Naive thymus-derived CD8-positive, alpha-beta T cell (primary cell): ENCODE measurements at places on chromosomes 5 and 9.

- peak; percentile 85 for DNase-seq
- H3K36me3 ChIP-seq, result peaks cover 78% of the 10 kb centered on the region
- H3K4me3 ChIP-seq, result peak overlapping the region; percentile 38
- H3K27ac ChIP-seq, result peak overlapping the region; percentile 66
These were observed 52.5 kb downstream of the JADE2 start for GRCh38 chr5:134577796-134578577.

- no peaks in the 10 kb centered on the region for H3K27me3 ChIP-seq
- no peak overlapping the region for H3K27ac ChIP-seq
- H3K36me3 ChIP-seq, result no peaks in the 10 kb centered on the region
These were observed 532.2 kb downstream of the ACTL7B start for GRCh38 chr9:108323615-108324014.

GRCh38 chr5:3265936-3266335 lies 329.7 kb upstream of the IRX1 start:
- no peak overlapping the region for H3K27ac ChIP-seq
- no peaks in the 10 kb centered on the region for H3K36me3 ChIP-seq
- H3K4me1 ChIP-seq, result no peaks in the 10 kb centered on the region
- no peak for DNase-seq
- no peak overlapping the region for H3K4me3 ChIP-seq

- H3K27ac ChIP-seq, result no peak overlapping the region
- peaks cover 37% of the 10 kb centered on the region for H3K4me1 ChIP-seq
- no peaks in the 10 kb centered on the region for H3K36me3 ChIP-seq
- no peaks in the 10 kb centered on the region for H3K27me3 ChIP-seq
- DNase-seq, result no peak
- peak overlapping the region; percentile 48 for H3K4me3 ChIP-seq
These were observed 5.5 kb upstream of the ESM1 start for GRCh38 chr5:54990841-54991258.

GRCh38 chr5:50663636-50664035 lies 2.8 kb upstream of the PARP8 start:
- peaks cover 4% of the 10 kb centered on the region for H3K36me3 ChIP-seq
- H3K4me3 ChIP-seq, result no peak overlapping the region
- peaks cover 1% of the 10 kb centered on the region for H3K27me3 ChIP-seq
- H3K4me1 ChIP-seq, result peaks cover 43% of the 10 kb centered on the region
- no peak overlapping the region for H3K27ac ChIP-seq
- DNase-seq, result no peak

DNA sequence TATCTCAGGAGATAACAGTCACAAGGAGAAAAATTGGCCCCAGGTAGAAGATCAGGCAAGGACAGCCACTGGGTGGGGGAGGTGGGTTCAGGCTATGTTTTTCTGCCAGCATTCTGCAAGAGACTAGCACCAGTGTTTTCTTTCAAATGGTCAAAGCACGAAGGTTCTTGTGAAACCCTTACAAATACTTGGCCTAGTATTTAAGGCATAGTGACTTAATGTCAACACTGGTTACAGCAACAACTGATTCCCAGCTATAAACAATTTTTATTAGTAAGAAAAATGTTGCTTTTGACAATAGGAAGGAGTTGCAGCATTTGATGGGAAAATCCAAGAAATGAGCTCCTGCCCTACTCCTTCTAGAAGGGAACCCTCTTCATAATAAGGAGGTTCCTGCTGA lies 349.6 kb downstream of the SLIT3 start:
- H3K4me3 ChIP-seq, result no peak overlapping the region
- no peaks in the 10 kb centered on the region for H3K4me1 ChIP-seq
- H3K27ac ChIP-seq, result no peak overlapping the region
- no peaks in the 10 kb centered on the region for H3K27me3 ChIP-seq
- no peaks in the 10 kb centered on the region for H3K36me3 ChIP-seq

DNA sequence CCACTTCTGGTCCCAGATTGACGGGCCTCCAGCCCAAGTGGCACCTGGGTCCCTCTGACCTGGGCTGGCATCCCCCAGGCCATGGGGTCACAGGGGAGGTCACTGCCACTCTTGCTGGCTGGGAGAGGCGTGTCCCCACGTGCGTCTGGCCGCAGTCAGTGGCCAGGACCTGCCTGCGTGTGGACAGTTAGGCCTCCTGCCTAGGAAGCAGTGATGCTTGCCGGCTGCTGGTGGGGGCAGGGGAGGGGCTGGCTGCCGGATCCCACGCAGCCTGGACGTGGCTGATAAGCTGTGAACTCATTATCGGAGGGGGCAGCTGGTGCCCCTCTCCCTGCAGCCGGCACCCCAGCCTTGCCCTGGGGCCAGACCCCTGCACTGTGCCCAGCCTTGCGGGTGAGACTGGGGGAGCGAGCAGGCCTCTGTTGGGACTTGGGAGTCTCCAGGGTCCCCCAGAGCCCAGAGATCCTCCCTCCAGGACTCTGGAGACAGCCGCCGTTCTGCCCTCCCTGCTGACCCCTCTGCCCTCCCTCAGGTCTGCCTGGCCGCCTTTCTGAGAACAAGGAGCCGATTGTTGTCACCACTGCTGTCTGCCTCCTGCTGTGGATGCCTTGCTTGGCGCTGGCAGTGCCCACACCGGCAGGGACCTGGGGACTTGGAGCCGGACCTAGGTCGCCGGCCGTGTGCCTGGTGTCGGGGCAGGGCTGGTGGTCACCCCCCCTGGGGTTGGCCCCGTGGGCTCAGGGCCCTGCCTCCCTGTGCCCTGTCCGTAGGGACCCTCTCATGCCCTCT lies 12.3 kb downstream of the RXRA start:
- H3K4me1 ChIP-seq, result peaks cover 20% of the 10 kb centered on the region
- no peak overlapping the region for H3K27ac ChIP-seq
- no peak for DNase-seq
- H3K36me3 ChIP-seq, result no peaks in the 10 kb centered on the region
- no peak overlapping the region for H3K4me3 ChIP-seq

GRCh38 chr5:157288405-157289163 lies 22.7 kb downstream of the CYFIP2 start:
- peaks cover 79% of the 10 kb centered on the region for H3K36me3 ChIP-seq
- H3K4me3 ChIP-seq, result peak overlapping the region; percentile 61
- no peak for DNase-seq
- no peaks in the 10 kb centered on the region for H3K27me3 ChIP-seq
- H3K4me1 ChIP-seq, result peaks cover 75% of the 10 kb centered on the region
